ENCODE measurements at places on chromosomes 7 and 10. TPM values are rescaled to one million over a fixed set of nuclear protein-coding genes. Genes with fewer than 3 reads are reported as not detected.

GNA12 gene
- 38.8 TPM for total RNA-seq

FFAR4 gene
- 0.31 TPM for total RNA-seq

GPER1 gene
- 4.6 TPM for total RNA-seq

GNAT3 gene
- total RNA-seq, result not detected

UBTD1 gene
- total RNA-seq, result 26.7 TPM

PILRB gene
- 9.3 TPM for total RNA-seq

PTPRN2 gene
- 2.7 TPM for total RNA-seq

LHFPL3 gene
- not detected for total RNA-seq

DPP6 gene
- total RNA-seq, result 0.85 TPM

TEX47 gene
- total RNA-seq, result not detected

RELN gene
- total RNA-seq, result 8.0 TPM

VSTM4 gene
- 22.7 TPM for total RNA-seq

CFAP70 gene
- total RNA-seq, result 0.71 TPM

DNAJC12 gene
- total RNA-seq, result 2.6 TPM

CLCN1 gene
- total RNA-seq, result not detected

CYREN gene
- 25.5 TPM for total RNA-seq

LRRC18 gene
- not detected for total RNA-seq

KCNIP2 gene
- total RNA-seq, result 653 TPM

FANK1 gene
- total RNA-seq, result 0.44 TPM

FBXO24 gene
- total RNA-seq, result 0.20 TPM

TRPV5 gene
- not detected for total RNA-seq

PAX2 gene
- total RNA-seq, result not detected

GALNT17 gene
- total RNA-seq, result 4.0 TPM

HOXA11 gene
- not detected for total RNA-seq

NPFFR1 gene
- total RNA-seq, result not detected

CAMK2B gene
- 84.7 TPM for total RNA-seq

TAX1BP1 gene
- total RNA-seq, result 124 TPM

SGCE gene
- total RNA-seq, result 75.9 TPM

AMPH gene
- total RNA-seq, result 9.0 TPM

WDFY4 gene
- 2.0 TPM for total RNA-seq

PTF1A gene
- total RNA-seq, result not detected

CYP26A1 gene
- total RNA-seq, result not detected

PON3 gene
- 1.7 TPM for total RNA-seq

ACSL5 gene
- total RNA-seq, result 12.0 TPM

CRHR2 gene
- total RNA-seq, result 0.22 TPM

RASA4B gene
- 7.5 TPM for total RNA-seq

ARHGAP21 gene
- total RNA-seq, result 46.3 TPM

CARD11 gene
- total RNA-seq, result 0.55 TPM
